ENCODE measurements at places on chromosomes 13 and 19.

DNA sequence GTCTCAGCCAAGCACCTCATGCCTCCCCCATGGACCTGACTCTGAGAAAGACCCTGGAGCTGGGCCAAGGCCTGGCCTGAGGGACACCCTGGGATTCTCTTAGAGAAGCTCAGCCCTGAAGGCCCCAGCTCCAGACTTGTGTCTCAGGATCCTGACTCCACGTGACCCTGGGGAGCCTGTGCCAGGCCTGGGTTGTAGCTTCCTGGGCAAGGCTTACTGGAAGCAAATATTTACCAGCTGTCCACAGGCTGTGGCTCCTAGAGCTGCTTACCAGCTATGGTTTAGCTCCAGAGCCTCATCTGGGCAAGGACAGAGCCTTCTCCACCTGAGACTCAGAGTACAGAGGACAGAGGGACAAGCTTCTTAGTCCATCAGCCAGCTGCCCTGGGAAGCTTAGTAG is 61.0 kb upstream of the CEACAM8 start:
- no peak for DNase-seq

GRCh38 chr13:49664606-49665005 is 26.7 kb downstream of the EBPL start:
- DNase-seq, result no peak

DNA sequence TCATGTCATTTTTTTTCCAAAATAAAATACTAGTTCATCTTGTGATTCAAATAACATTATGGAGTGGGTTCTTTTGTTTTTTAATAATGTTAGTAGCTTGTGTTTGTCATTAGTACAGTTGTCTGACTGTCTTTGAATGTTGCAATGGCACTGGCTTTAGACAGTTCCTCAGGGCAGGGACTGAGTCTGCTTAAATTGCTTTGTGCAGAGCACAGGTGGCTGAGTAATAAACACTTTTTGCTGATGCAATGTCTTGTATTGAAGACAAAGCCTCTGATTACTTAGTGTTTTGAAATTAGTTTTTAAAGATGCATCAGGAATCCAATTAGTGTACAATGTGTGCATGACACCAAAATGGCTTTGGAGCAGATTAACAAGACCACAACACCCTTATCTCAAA is 88.7 kb upstream of the PCDH9 start:
- DNase-seq, result no peak

GRCh38 chr19:40740747-40741146 is 9.5 kb downstream of the ACTMAP start:
- DNase-seq, result no peak

- DNase-seq, result no peak
These were observed 29.5 kb downstream of the NLRP11 start for GRCh38 chr19:55802281-55802680.

GRCh38 chr19:18230941-18231734 is 4.9 kb upstream of the PDE4C start:
- no peak for DNase-seq

DNA sequence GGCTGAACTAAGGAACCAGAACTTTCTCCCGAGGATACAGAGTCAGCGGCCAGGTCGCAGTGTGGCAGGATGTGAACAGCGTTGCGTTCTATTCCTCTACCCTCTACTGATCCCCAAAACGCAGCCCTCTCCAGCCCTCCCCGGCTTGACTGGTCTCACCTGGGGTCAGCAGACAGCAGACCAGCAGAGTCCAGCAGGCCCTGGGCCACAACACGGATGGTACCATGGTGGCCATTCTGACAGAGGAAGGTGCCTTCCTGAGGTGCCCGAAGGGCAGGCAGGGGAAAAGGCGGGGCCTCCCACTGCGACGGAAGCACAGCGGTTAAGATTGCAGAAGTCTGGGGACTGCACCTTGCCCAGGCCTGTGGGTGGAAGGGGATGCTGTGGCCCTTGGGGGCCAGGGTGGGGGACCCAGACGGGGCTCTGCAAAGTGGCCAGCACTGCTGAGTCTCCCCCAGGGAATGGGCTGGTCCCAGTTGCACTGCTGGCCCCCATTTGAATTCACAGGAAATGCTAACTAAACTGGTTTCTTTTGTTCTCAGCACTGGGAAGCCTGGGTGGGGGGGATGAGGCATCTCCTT is at the start of gene ICAM3:
Gene ICAM3 (minus strand): TSS at position 245 of the 581 bp plus-strand sequence. CDS start 10 bp downstream, at position 235.
- no peak for DNase-seq

Data from T47D (cell line).